Fibroblast of lung (primary cell): ENCODE measurements at places on chromosomes 6 and 20. TPM values are rescaled to one million over a fixed set of nuclear protein-coding genes. Genes with fewer than 3 reads are reported as not detected.

CLIC5 gene
- not detected in 2 replicates for total RNA-seq

DNA sequence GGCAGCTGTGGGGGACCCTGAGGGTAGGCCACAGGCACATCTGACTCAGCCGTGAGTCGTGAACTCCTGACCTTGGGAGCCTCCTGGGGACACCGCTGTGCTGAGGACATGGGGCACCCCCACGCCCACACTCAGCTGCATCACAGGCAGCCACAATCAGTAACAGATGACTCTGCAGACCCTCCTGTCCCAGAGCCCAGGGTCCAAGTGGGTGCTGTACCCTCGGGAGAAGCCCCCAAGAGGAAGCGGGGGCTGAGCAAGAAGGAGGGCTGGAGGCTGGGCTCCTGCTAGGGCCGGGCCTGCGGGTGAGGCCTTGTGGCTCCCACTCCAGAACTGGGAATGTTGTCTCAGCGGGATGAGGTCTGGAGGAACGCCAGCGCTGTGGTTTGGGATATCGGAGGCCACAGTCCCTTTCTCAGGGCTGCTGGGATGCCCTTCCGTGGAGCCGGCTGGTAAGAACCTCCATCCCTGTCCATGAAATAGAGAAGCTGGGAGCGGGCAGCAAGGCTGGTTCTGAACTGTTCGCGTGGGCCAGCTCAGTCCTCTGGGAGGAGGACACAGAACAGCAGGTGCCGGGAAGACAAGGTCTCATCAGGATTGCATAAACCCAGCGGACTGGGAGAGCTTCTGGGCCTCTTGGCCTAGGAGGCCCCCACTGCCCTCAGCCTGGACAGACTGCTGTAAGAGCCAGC is 3.1 kb upstream of the LAMA5 start:
- peak; percentile 87 for DNase-seq

- no peak for DNase-seq
Measured at GRCh38 chr20:14860410-14860814, 523.0 kb upstream of the FLRT3 start.

DNA sequence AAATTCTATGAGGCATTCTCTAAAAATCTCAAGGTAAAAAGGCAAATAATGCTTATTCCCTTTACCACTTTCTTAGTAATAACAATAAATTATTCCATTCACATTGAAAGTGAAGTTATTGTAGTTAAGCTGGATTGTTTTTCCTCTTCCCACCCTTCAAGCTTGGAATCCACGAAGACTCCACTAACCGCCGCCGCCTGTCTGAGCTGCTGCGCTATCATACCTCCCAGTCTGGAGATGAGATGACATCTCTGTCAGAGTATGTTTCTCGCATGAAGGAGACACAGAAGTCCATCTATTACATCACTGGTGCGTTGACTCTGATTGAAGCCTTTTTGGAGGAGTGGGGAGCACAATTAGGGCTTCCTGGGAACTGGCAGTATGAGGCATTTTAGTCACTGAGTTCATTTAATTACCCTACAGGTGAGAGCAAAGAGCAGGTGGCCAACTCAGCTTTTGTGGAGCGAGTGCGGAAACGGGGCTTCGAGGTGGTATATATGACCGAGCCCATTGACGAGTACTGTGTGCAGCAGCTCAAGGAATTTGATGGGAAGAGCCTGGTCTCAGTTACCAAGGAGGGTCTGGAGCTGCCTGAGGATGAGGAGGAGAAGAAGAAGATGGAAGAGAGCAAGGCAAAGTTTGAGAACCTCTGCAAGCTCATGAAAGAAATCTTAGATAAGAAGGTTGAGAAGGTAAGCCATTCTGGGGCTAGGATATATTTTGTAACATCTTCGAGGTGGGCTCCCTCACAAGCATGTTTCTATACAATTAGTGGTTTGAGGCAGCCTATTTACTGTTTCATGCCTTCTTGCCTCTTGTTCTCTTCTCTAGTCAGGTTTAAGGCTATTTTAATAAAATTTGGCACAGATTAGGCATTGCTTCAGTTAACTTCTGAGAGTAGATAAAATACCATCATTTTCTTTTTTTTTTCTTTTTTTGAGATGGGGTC is 4.9 kb downstream of the HSP90AB1 start:
- no peak for DNase-seq

DNA sequence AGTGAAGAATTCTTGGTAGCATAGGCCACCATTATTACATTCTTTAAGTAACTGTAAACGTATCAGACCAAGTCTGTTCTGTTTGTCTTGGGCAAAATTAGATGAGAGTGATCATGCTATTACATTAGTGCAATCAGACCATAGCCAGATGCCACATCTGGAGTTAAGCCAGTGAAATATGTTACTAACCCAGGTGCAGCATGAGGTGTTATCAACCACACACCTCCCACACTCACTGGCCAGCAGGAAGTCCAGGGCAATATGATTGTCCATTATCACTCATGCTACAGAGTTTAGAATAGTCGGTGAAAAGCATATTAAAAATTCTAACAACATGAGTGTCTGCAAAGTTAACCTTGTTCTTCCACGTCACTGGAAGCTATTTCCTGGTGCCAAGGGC is 174.7 kb upstream of the PROKR2 start:
- no peak for DNase-seq

DNA sequence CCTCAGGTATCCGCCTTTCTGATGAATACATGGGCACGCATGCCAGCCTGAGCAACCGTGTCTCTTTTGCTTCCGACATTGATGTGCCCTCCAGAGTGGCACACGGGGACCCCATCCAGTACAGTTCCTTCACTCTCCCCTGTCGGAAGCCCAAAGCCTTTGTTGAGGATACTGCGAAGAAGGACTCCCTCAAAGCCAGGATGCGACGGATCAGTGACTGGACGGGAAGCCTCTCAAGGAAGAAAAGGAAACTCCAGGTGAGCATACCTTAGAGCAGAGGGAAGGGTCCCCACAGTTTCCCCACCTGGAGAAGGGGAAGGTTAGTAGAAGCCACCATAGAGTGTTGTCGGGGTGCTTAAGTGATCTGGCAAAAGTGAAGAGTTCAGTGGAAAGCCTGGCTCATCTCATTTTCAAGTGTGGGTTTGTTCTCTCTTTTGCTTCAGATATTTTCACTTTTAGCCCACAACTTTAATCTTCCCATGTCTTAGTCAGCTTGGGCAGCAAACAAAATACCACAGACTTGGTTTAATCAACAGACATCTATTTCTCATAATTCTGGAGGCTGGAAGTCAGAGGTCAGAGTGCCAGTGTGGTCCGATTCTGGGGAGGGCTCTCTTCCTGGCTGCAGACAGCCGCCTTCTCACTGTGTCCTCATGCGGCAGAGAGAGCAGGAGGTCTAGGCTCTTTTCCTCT is 133.5 kb upstream of the CLDN20 start:
- DNase-seq: peak; percentile 70

DNA sequence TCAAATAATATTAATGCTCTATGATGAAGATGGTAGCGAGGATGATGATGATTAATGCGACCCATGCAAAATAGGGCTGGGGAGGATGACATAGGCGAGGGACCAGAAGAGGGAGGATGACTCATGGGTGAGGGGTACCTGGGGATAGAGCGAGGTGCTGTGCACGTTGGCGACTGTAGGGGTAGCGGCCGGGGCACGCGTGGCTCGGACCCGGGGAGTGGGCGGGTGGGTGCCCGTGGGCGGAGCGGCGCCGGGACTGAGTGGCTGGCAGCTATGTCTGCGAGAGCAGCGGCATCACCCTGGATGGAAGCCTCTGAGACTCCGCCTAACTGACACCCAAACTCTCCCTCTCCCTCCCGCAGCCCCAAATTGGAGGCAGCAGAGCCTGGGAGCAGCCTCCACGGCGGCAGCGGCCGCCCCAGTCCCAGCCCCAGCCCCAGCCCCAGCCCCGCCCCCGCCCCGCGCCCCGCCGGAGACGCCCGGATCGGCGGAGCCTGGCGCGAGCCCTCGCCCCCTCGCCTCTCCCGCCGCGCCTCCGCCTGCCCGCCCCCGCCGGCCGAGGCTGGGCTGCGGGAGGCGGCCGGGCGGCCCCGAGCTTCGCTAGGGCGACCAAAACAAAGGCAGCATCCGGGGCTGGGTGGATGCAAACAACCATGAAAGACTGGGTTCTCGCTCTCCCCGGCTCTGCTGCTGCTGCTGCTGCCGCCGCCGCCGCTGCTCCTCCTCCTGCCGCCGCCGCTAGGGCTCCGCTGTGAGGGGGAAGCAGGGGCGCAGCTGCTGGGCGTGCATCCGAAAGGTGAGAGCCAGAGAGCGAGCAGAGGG is at the start of gene RIMS1:
RIMS1 (plus strand) TSS at position 367 of the 822 bp plus-strand sequence. CDS start 474 bp downstream, outside the sequence.
- no peak for DNase-seq

DNA sequence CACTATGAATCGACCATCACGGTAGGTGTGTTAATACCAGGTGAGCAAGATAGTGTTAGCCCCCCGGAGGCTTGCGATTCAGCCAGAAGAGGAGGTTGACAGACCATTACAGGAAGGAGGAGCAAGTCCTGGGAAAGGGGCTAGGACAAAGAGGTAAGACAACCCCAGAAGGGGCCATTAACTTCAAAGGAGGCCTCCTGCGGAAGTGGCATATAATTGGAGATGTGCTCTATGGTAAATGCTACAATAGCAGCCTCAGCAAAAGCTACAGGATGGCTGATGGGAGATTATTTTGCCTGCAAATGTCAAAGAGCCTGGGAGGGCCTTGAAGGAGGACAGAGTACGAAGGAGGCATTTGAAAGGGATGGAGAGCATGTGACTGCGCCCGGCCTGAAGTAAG is 108.6 kb upstream of the CITED2 start:
- DNase-seq: no peak
